ENCODE measurements at places on chromosomes 7 and 10.

DNA sequence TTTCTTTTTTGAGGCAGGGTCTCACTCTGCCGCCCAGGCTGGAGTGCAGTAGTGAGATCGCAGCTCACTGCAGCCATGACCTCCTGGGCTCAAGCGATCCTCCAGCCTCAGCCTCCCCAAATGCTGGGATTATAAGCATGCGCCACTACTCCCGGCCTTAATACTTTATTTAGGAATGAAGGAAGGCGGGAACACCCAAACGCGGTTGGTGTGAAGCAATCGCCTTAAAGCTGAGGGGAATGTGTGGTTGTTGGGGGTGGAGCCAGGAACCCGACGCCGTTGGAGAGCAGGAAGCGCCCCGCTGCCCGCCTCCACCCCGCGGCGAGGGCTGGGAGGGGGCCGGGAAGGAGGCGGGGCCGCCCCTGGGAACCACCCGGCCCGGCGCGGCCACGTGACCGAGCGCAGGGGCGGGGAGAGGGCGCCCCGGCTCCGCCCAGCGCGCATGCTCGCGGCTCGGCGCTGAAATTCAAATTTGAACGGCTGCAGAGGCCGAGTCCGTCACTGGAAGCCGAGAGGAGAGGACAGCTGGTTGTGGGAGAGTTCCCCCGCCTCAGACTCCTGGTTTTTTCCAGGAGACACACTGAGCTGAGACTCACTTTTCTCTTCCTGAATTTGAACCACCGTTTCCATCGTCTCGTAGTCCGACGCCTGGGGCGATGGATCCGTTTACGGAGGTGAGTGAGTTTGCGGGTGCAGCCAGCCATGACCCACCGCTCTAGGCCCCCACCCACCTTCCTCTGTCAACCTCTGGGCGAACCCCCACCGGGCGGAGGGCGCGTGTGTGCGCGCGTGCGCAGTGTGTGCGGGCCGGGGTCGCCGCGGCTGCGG, at the start of gene ANLN:
TSS of gene ANLN (plus strand) at position 492 of the 828 bp plus-strand sequence. CDS start at position 657, 165 bp downstream.
- peak; percentile 97 for DNase-seq

GRCh38 chr7:63009771-63010170, 988.9 kb upstream of the ZNF722 start:
- no peak for DNase-seq

- DNase-seq = peak; percentile 22
These were observed 82.6 kb upstream of the PRKG1 start for GRCh38 chr10:50991456-50992355.

DNA sequence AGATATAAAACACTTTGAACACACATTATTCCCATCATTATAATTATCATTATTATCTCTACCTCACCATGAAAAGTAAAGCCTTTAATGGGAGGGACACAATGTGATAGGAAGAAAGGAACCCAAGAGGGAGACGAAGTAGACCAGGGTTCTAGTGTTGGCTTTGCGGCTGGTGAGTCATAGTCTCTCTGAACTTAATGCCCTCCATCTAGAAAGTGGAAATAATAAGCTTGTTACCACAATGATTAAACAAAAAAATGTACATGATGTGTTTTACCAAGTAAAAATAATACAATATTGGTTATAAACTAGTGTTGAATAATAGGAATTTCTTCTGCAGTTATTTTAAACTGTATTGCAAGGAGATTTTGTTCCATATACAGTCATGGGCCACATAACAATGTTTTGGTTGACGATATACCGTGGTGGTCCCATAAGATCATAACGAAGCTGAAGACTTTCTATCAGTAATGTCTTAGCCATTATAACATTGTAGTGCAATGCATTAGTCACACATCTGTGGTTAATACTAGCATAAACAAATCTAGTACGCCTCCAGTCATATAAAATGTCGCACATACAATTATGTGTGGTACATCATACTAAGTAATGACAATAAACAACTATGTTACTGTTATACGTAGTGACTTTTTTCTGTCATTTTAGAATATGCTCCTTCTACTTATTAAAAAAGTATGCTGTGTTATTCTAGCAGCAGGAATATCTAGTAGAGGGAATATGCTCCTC, 450.6 kb upstream of the SORCS1 start:
- DNase-seq = no peak

- peak; percentile 49 for DNase-seq
These were observed 13.6 kb downstream of the TTYH3 start for GRCh38 chr7:2645274-2645868.

- no peak for DNase-seq
These were observed 586 bp upstream of the ANKRD26 start for GRCh38 chr10:27100813-27101347.

- DNase-seq = no peak
These were observed 136.5 kb downstream of the SFMBT2 start for GRCh38 chr10:7274293-7274692.

- DNase-seq = no peak
These were observed 32.5 kb downstream of the ZNF438 start for GRCh38 chr10:30999070-30999712.

DNA sequence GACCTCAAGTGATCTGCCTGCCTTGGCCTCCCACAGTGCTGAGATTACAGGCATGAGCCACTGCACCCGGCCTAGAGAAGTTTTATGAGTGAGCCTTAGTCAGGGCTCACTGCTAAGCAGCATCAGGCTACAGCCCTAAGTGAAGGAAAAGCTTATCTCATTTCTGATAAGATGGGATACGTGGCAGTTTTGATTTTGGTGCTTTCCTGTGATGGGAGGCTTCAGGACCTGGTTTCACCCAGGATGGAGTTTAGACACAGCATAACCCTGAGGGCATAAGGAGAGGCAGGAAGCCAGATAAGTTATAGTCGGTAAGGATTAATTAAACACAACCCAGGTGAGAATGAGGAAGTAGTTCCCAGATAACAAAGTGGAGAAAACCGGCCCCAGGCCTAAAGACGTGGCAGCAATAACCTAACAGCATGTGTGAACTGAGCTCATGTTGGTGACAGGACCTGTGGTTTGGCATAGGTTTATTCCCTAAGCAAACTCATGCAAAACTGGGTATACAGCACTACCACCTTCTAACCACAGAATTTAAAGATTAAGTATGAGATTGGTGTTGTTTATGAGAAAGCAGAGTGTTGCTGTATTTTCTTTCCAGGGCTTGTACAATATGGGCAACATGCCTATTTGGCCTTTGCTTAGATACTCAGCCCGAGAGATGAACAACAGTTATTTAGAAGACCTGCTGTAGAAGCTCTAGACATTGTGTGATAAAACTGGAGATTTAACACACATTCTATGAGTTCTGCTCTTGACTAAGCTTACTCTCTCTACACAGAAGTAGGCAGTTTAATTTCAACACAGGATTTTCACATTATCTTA, 119.4 kb downstream of the COL28A1 start:
- no peak for DNase-seq

DNA sequence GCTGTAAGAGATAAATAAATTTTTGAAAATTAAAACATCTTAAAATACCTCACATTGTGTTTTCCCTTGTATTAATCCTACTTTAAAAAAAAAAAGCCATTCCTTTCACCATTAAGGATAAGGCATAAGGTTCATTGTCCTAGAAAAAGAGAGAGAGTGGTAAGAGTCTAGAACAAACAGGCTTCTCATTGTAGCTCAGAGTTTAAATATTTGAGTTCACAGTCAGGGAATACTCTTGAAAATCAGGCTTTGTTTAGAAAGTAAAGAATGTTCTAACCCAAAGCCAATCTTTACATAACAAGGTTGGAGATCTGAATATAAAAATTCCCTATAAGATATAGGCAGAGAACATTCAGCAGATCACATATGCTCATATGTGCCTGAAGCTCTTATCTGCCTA, 40.2 kb upstream of the TES start:
- DNase-seq = no peak

DNA sequence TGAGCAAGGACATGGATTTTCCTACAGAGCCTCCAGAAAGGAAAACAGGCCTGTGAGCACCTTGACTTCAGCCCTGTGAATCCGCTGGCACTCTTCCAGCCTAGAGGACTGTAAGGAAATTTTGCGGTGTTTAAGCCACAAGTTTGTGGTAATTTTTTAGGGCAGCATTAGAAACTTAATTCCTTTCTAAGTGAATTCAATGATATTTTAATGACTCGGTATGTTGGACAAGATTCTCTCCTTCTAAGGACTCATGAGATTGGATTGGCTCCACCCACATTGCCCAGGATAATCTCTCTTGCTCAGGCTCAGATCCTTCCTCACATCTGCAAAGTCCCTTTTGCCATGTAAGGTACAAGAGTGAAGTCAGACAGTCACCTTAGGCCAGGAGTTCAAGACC, 4.5 kb downstream of the LYZL2 start:
- DNase-seq = no peak

DNA sequence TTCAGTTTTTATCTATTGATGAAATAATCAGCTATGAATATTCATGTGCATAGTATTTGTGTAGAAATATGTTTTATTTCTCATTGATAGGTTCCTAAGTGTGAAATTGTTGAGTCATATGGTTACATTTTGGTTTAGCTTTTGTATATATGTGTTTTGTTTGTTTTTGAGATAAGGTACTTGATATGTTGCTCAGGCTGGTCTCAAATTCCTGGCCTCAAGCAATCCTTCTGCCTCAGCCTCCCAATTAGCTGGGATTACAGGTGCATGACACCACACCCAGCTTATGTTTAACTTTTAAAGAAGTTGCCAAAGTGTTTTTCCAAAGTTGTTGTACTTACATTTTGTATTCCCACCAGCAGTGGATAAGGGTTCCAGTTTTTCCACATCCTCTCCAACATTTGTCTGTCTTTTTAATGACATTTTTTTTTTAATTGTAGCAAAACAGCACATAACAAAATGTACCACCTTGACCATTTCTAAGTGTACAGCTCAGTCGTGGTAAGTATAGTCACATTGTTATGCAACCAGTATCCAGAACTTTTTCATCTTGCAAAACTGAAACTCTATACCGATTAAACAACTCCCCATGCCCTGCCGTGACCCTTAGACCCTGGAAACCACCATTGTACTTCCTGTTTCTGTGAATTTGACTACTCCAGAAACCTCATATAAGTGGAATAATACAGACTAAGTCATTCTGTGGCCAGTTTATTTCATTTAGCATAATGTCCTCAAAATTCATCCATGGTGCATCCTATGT, 12.6 kb upstream of the UBE2D1 start:
- no peak for DNase-seq

DNA sequence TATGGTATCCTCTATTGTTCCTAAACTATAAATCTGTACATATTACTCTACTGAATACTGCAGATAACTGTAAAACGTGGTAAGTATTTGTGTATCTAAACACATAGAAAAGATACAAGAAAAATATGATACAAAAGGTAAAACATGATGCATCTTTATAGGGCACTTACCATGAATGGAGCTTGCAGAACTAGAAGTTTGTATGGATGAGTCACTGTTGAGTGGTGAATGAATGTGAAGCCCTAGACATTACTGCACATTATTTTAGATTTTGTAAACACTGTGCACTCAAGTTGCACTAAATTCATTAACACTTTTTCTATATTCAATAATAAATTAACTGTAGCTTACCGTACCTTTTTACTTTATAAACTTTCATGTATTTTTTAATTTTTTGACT, 357.5 kb downstream of the ZWINT start:
- DNase-seq = no peak

GRCh38 chr7:127437837-127438236, 45.3 kb upstream of the ZNF800 start:
- no peak for DNase-seq

GRCh38 chr10:98013776-98014175, 16.6 kb downstream of the CRTAC1 start:
- DNase-seq = no peak

DNA sequence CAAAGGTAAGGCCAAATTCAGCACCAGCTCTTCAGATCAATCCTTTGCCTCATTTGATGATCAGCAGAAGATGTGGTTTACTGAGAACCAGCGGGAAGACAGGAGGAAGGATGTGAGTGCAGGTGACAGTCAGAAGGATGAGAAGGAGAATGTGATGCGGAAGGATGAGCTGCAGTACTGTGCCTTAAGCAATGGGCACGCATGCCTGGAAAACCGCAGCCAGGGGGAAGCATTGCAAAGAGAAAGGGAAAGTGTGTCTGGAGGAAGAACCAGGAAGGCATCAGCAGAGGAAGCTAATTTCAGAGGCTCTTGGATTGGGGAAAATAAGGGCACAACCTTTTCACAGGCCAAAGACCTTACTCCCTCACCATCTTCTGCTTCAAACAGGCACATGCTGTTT, 25.7 kb downstream of the C10orf71 start:
- DNase-seq = peak; percentile 13

DNA sequence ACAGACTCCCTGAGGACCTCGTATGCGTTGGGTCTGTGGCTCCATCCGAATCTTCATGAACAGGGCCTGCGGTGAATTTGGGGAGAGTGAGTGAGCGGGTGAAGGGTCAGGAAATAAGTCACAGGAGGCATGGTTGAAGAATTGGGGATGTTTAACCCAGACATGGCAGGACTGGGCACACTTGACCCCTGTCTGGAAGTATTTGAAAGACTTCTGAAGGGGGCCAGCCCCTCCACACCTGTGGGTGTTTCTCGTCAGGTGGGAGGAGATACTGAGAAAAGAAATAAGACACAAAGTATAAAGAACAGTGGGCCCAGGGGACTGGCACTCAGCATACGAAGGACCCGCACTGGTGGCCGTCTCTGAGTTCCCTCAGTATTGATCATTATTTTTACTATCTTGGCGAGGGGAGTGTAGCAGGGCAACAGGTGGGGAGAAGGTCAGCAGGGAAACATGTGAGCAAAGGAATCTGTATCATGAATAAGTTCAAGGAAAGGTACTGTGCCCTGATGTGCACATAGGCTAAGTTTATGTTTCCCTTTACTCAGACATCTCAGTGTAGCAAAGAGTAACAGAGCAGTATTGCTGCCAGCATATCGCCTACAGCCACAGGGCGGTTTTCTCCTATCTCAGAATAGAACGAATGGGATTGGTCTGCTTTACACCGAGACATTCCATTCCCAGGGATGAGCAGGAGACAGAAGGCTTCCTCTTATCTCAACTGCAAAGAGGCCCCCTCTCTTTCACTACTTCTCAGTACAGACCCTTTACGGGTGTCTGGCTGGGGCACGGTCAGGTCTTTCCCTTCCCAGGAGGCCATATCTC, 38.2 kb upstream of the PFKFB3 start:
- DNase-seq = no peak

DNA sequence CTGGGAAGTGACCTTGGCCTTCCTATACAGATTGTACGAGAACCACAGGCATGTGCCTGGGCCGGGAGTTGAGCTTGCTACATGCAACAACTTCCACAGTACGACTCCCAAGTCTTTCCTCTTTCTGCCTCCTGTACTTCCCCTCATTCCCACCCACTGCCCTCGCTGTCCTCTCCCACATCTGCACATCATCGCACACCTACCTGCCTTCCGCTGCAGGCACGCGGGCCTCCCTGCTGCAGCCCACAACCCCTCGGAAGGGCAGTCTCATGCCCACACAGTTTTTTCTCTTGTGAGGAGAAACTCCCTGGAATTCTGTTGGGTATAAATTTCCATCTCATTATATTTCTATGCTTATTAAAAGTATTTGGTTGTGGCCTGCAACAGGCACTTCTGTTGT, 117.2 kb downstream of the ACTR3B start:
- DNase-seq = no peak

GRCh38 chr10:17068953-17069352, 60.7 kb downstream of the CUBN start:
- DNase-seq = no peak

GRCh38 chr10:85917601-85918000, 449.0 kb downstream of the GRID1 start:
- DNase-seq = no peak

GRCh38 chr7:159091480-159092475, 52.9 kb downstream of the VIPR2 start:
- DNase-seq = no peak

Measured in endothelial cell (in vitro differentiated cells).